ENCODE measurements at places on chromosomes 5 and 9.

DNA sequence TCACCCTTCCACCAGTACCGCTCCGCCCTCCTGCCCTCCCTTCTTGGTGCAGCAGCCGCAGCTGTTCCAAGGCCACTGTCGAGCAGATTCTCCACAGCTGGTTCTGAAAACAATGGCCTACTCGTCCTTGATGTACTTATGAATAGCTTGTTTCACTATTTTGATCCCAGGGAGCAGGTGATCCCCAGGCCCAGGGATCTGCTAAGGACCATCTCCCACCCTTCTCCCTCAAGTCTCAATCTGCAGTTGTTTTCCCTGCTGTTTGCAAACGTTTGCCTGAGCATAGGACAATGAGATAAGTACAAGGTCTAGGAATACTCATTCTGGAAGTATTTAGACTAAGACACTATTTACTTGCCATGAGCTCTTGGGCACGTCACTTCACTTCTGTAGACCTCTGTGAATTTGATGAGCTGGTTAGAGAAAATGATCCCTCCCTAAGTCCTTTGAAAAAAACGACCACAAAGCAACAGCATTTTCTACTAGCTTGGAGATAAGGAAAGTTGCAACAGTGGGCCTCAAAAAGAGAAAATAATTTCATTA, 1.8 kb downstream of the LURAP1L start:
- DNase-seq = no peak

GRCh38 chr5:124180875-124181461, 565.5 kb downstream of the ZNF608 start:
- DNase-seq = no peak

GRCh38 chr9:129007766-129008468, 20.2 kb downstream of the SH3GLB2 start:
- no peak for DNase-seq

GRCh38 chr5:179595916-179596315, 27.6 kb downstream of the HNRNPH1 start:
- no peak for DNase-seq

DNA sequence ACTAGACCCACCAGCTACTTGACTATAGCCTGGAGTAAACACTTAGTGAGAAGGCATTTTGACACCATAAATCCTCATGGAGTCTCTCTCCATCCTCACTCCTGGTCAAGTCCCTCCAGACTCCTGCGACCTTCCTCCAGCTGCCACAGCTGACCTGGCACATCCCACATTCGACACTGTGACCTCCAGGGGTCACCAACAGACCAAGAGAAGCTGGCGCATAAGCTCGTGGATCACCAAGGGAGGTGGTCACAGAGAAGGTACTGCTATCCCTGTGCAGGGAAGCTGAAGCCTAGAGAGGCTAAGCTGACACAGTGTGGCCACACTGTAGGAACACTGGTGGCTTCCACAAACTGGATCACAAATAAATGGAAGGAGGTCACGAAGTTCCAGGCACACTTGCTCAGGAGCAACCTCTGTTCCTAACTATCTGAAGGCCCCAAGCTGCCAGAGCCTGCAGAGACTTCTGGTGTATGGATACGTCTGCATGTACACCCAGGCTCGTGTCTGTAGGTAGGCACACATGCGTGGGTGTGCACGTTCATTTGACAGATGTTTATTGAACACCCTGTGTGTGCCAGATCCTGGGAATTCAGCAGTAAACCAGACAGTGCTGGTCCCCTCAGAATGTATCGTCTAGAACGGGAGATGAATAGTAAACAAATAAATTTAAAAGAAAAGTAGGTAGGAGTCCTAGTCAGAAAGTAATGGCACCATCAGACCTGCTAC, 104.4 kb downstream of the C5orf15 start:
- no peak for DNase-seq

DNA sequence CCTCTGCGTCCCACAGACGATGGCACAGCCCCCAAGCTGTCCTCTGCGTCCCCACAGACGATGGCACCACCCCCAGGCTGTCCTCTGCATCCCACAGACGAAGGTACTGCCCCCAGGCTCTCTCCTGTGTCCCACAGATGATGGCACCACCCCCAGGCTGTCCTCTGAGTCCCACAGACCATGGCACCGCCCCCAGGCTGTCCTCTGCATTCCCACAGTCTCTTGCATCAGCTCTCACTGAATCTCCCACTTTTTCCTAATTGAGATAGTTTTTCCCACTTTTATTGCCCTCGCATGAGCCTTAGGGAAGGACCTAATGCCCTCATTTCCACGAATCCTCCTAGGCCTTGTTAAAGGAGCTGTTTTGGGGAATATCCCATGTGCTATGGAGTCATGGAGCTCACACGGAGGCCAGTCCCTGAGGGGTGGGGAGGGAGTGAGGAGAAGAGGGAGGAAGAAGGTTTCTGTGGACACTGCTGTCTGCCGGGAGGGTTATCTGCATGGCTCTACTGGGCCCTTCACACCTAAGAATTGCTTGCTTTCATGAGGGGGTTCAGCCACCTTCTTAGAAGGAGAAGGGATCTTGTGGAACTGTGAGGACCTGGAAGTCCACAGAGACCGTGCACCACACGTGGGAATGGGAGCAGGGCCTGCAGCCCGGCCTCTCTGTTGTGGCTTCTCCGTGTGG, 58.2 kb upstream of the PTCH1 start:
- no peak for DNase-seq

DNA sequence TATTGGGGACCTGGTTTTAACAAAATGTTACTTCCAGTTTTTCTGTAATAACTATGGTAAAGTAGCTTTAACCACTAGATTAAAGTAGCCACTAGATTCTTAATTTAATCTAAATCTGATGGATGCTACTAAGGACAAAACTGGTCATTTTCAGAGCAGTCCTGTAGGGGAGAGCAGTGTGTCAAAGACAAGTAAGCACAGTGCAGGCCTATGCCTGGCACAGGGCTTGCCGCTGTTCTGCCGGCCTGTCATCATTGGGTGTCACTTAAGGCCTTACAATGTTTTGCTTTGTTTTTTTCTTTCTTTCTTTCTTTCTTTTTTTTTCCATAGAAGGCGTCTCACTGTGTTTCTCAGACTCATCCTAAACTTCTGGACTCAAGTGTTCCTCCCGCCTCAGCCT, 53.0 kb upstream of the NXNL2 start:
- DNase-seq = no peak
